ENCODE measurements at places on chromosomes 11 and 22.

DNA sequence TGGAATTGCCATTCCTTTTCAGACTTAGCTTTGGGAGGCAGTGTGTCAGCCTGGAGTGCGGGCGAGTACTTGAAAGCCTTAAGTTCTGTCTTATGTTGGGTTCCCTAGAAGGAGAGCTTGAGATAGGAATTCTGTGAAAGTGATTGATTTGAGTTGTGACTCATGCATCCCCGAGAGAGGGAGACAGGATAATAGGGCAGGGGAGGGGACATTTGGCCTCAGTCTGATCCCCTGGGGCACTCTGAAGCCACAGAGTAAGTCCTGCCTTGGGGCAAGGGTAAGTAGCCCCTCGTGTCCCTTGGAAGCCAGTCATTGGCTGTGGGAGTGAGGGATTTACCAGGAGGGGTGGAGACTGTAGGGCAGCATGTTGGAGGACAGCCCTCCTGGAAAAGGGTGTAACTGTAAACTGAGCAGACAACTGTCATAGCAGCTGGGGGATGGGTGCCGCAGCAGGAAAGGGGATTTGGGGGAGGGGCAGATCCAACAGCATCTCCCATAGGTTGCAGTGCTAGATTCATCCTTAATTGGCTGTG lies 44.0 kb downstream of the KIAA1671 start:
- peak; percentile 81 for DNase-seq

GRCh38 chr11:17581732-17582053 lies 34.6 kb downstream of the OTOG start:
- DNase-seq: no peak

GRCh38 chr11:15124528-15124927 lies 9.8 kb downstream of the INSC start:
- no peak for DNase-seq

- no peak for DNase-seq
Measured at GRCh38 chr11:77418155-77418970, 55.5 kb downstream of the PAK1 start.

GRCh38 chr11:2169626-2170570 lies 1.7 kb downstream of the TH start:
- no peak for DNase-seq

DNA sequence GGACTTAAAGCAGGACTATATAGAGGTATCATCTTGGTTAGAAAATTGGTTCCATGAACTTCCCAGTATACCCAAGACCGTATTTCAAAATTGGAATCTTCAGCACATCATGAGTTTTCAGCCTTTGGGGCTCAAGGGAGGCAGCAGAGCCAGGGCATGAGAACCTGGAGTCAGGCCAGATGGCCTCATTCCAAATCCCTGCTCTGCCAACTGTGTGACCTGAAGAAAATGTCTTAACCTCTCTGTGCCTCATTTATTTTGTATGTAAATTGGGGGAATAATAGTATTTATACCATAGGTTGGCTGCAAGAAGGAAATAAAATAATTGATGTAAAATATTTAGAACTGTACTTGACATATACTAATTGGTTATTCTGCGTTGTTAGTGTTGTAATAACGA lies 987.6 kb downstream of the TBC1D22A start:
- no peak for DNase-seq

DNA sequence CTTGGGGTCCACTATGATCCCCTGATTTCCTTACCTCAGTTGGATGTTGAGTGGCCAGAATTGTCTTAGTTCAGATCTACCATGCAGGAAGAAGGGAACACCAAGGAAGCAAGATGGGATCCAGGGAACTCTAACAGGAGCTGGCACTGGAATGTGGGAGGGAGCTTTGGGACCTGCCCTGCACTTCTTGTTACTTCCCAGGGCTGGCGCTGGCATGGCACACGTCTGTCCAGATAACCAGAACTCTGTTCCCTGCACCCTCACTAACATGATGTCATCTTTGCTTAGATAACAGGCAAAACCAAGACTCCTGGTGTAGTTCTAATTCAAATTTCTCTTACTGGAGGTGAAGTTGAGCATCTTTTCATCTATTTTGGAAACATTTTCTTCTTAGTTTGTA lies 550.0 kb downstream of the MN1 start:
- DNase-seq: no peak

GRCh38 chr11:24592360-24592759 lies 95.5 kb downstream of the LUZP2 start:
- DNase-seq: no peak

DNA sequence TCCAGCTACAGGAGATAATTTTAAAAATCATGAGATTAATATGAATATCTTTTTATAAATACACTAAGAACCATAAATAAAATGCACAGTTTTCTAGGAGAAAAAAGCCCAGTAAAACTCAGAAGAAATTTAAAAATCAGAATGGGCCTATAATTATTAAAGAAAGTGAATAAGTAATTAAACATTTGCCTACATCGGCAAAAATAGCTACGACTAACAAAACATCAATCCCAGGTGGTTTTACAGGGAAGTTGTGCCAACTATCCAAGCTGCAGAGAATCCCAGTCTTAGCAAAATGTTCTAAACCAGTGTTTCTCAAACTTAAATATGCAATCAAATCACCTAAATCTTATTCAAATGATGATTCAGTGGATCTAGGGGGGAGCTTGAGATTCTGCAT lies 180.0 kb downstream of the TRIM29 start:
- DNase-seq: no peak

- peak; percentile 75 for DNase-seq
Measured at GRCh38 chr11:10302744-10303557, 1.9 kb upstream of the ADM start.

- no peak for DNase-seq
Measured at GRCh38 chr11:92340839-92341238, 116.2 kb downstream of the FAT3 start.

GRCh38 chr22:25383278-25383820 lies 163.9 kb downstream of the CRYBB2 start:
- DNase-seq: no peak

- DNase-seq: peak; percentile 87
Measured at GRCh38 chr11:124875943-124876817, 10.9 kb downstream of the ROBO3 start.

DNA sequence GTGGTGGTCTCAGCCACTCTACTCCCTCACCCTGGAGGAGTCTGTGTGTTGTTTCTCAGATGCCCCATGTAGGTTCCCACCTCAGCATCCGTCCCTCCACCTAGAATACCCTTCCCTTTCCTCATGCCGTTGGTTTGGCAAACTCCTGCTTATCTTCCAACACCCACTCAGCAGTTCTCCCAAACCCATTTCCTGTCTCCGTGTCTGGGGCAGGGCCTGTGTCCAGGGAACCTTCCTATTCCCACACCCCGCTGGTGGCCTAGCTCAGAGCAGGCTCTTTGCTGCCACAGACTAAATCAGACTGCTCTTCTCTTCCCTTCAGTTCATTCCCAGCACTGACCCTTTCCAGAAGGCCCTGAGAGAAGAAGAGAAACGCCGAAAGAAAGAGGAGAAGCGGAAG lies 7.5 kb upstream of the SREBF2 start:
- no peak for DNase-seq

DNA sequence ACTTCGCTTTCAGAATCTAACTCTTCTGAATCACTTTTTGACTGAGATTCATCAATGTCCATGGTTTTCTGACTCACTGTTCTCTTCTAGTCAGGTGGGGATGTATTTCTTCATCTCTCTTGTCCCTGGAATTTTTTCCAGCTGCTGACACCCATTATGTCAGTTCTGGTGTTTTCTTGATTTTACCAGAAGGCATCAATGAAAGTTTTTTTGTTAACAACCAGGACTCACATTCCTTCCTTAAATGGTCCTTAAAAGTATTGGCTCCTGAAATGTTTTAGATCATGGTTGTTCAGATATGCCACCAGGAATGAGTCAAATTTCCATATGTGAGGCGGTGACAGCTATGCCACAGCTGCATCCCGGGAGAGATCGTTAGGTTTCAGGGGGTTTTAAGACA lies 12.9 kb downstream of the MICAL2 start:
- no peak for DNase-seq

DNA sequence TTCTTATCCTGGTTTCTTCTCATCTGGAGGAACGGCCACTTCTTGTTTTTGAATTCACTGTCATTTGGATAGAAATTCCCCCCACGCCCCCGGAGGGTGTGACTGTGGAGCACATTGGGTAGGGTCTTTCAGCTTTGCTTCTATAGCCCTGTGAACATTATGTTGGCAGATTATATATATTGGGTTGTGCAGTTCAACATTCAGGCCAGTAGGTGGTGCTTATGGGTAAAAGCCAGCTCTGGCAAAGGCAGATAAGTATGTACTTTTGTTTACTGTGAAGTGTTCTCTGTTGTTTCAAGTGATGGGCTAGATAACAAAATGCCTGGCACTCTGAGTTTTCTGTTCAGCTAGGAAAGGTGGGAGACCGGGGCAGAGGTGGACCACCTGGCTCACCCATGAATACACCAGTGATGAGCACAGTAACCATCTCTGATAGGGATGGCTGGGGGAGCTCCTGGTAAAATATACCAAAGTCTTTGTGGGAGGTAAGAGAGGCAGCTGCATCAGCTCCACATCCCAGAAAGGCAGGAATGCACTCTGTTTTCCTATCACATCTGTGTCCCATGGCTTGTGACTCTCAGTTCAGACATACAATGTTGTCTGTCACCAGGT lies 1348.2 kb upstream of the RAG2 start:
- no peak for DNase-seq

DNA sequence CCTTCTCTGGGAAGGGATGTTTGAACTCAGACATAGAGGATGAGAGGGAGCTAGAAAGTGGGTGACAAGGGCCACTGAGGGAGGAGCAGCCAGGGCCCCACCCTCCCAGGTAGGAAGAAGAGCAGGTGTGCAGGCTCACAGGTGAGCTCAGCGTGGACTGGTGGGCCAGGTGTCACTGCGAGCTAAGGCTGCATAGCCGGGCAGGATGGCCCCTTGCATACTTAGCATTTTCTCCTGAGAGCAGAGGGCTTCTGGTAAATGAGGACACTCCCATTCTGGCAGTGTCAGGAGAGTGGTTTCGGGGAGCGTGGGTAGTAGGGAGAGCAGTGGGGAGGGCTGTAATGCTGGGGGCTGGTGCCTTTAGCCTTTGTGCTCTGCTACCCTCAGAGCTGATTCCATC lies 843.4 kb downstream of the TBC1D22A start:
- DNase-seq: no peak

DNA sequence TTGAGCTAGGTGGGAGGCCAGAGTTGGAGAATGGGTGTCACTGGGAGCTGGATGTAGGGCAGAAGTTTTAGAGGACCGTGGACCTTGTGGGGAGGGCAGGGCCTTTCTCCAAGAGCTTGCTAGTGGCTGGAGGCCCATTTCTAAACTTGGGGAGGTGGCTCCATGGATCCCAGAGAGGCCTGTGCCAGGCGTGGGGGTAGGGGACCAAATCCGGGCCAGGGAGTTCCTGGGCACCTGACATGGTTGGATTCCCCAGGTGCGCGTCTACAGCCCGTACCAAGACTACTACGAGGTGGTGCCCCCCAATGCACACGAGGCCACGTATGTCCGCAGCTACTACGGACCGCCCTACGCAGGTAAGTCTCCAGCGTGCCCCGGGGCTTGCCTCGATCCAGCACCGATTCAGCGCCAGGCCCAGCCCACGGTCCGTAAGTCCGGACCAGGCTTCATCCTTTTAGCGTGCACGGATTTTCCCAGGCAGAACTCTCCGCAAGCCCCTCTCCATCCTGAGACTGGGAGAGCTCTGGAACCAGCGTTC lies 14.2 kb downstream of the PLEKHB1 start:
- DNase-seq: no peak

GRCh38 chr22:29375398-29376076 lies 12.8 kb downstream of the AP1B1 start:
- no peak for DNase-seq

DNA sequence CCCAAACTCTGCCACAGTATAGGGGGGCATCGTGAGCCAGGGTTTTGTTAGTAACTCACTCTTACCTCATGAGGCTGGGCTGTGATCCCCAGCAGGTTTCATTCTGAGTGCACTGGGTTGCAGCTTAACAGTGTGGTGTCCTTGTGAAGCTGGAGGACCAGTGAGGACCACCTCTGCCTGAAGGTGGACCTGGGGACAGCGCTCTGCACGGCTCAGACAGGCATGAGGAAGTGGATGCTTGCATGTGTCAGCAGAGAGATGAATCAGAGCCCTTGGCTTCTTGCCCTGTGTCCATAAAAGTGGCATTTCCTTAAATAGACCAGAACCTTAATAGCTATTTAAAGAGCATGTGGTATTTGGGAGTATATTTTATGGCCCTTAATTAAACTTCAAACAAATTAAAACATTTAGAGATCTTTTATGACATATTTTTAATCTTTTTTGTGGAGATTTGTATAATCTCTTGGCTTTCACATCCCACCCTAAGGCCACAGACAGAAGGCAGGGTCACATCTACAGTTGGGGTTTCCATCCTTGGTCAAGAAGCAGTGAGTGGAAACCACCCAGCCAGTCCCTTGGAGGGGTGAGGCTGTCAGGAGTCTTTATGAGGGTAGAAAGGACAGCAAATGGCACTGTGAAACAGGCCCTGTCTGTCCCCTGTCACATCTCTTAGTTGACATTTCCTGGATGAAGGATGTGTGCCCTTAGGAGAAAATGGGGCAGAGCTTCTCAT lies 24.8 kb upstream of the ADORA2A start:
- no peak for DNase-seq

GRCh38 chr22:50416996-50417395 lies 57.8 kb downstream of the SBF1 start:
- no peak for DNase-seq

GRCh38 chr22:44145544-44145943 lies 35.2 kb upstream of the PARVG start:
- DNase-seq: no peak

- no peak for DNase-seq
Measured at GRCh38 chr11:60927600-60927999, 3.3 kb downstream of the TMEM132A start.

GRCh38 chr11:2445746-2446551 lies 1.1 kb downstream of the KCNQ1 start:
- DNase-seq: no peak

DNA sequence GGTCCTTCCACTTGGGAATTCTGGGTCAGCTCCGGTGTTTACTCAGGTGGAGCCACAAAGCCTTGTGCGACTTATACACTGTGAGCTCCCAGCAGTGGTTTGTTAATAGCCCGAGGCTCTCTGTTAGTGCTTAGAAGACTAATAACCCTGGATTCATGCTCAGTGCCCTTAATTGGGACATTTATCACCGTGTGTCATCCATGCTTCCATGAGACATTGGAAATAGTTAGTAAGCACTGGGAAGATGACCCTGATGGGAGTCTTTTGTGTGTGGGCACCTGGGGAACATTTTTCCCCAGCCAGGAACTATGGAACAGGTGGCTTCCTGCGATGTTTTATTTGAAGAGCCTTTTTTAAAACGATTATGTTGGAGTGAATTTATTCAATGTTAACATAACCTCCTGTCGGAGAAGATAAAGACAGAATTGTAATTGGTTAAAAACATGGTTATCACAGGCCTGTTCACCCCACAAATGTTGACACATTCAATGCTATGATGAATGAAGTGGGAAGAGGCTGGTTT lies 188.9 kb downstream of the MYO18B start:
- no peak for DNase-seq

DNA sequence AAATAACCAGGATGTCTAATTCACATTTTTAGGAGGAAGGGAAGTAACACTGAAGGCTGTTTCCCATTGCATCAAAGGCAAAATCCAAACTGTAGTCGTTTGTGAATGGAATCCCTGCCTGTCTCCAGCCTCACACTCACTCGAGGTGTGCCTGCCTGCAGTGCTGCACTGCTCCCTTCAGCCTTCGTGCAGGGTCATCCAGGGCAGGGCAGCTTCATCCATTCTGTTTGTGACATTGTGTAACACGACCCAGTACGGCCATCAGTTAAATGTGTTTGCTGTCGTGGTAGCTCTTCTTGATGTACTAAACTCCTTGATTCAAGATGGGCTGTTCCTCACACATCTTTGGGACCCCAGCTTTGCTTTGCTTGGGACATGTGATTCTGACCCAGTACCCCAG lies 34.3 kb downstream of the LDLRAD3 start:
- no peak for DNase-seq

All from SW 1271 (cell line).